ENCODE measurements at places on chromosomes 11 and 22.
A peak's percentile ranks its signal among the peaks of the same experiment; 100 is the strongest.

GRCh38 chr11:6354651-6355485 is 34.6 kb upstream of the CAVIN3 start:
- peak; percentile 59 for DNase-seq

GRCh38 chr11:132242632-132243031 is 872.2 kb downstream of the NTM start:
- no peak for DNase-seq

- DNase-seq: no peak
Observed at GRCh38 chr22:19714312-19715187, at the start of gene SEPTIN5. TSS of gene SEPTIN5 (plus strand) at chr22:19714503. CDS start at chr22:19714589, 86 bp downstream.

DNA sequence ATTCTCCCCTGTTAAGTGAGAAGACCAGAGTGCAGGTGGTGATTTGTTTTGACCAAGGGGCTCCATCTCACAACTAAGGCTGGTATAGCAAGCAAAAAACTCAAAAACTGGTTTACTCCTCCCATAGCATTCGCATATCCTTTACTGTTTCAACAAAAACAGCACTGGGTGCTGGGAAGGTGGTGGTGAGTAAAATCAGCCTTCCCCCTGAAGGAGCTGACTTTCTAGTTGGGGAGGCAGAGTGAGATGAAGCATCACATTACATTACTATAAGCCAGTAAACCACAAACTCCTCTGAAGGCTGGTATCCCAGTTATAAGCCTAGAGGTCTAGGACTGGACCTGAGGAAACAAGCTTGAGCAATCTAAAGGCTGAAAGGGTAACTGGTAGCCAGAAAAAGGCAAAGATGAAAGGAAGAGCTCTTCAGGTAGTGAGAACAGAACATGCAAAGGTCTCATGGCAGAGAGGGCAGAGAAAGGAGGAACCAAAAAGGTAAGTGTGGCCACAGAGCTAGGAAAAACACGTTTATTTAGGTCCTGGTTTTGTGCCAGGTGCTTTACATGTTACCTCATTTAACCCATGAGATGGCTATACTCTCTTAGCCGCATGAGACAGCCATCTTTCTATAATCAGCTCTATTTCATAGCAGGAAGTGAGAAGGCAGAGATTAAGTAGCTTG is 22.3 kb downstream of the TMEM123 start:
- peak; percentile 44 for DNase-seq

GRCh38 chr11:73981051-73981805 is 1.4 kb downstream of the UCP2 start:
- DNase-seq: no peak

Data from fibroblast of mammary gland (primary cell).